ENCODE measurements at places on chromosomes 11 and 22. TPM values are rescaled to one million over a fixed set of nuclear protein-coding genes. Genes with fewer than 3 reads are reported as not detected.

GRCh38 chr11:17767301-17767885 lies 32.8 kb downstream of the KCNC1 start:
- no peak for DNase-seq

DNA sequence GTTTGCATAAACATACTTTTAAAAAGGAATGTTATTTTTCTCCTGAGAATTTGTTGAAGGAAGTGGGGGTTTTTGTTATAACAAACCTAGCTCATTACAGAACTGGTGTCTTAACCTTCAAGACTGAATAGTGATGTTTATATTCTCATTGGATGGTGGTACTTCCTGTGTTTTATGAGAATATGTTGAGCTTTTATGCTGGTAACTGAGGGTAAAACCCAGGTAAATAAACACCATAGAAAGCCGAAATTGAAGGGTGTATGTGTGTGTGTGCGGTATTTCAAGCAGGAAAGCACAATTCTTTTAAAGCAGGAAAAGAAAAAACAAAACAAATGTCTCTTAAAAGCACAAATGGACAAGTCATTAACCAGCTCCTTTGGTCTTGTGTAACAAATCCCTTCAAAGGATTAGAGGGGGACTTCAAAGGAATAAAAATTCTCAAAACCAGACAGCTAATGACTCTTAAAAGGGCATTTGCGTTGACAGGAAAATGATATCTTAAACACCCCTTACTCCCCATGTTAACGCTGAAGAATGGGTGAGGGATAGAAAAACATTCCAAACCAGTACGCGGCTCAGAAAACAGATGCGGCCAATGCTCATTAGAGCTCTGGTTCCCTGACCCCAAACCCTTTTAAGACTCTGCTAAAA lies 23.8 kb downstream of the LMO2 start:
- DNase-seq = no peak

GRCh38 chr11:68528630-68529029 lies 68.1 kb downstream of the PPP6R3 start:
- no peak for DNase-seq

DNA sequence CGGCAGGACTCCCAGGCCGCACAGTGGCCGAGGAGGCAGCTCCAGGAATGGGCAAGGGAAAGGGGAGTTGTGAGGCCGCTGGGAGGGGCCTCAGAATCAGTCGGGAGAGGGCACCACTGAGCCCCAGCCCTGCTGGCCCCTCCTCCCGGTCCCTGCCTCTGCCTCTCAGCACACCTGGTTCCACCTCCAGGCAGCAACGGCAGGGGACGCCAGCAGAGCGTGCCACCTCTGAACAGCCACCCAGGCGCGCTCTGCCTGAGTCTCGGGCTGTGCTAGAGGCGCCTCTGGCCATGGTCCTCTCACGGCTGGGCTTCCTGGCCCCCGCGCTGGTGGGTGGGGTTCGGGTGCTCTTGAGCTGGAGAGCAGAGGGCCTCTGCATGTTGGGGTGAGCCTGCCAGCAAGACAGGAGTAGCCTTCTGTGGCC lies 33.0 kb downstream of the MOB2 start:
- no peak for DNase-seq

GRCh38 chr11:45817191-45817590 lies 12.2 kb downstream of the SLC35C1 start:
- no peak for DNase-seq

GRCh38 chr11:32830413-32830738 lies 649 bp downstream of the PRRG4 start:
- DNase-seq = peak; percentile 90

DNA sequence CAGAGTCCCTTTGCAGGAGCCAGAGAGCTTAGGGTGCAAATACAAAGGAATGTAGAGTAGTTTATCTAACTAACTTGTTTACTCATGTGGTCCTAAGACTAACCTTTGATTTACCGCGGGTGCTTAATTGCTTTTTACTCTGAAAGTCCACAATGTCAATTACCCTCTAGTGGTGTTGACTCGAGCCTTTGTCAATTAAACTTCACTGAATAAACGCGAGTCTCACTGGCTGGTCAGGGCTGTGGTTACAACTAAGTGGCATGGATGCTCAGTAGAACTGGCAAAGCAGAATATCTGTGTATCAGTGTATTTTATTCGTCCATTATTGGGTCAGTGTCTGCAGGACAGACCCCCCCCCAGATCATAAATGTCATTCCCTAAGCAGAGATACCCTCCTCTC lies 181.7 kb downstream of the OR4C45 start:
- DNase-seq = no peak

DNA sequence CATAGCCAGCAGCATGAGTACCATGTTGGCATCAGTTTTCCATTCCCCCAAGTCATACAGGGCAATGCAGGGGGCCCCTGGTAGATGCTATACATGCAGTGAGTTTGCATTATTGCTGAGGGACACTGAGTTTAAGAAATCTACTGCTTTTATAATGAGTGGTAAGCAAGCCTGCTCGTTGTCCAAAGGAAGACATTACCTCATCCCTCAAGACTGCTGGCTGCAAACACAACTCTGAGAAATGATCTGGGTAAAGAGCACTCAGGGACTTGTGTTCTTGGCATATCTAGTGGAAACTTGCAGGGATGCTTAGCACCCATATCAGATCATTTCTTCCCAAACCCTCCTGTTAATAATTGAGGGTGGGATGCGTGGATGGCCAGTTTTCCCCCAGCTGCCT lies 77.9 kb downstream of the CWC15 start:
- DNase-seq = no peak

- DNase-seq = peak; percentile 70
Observed at GRCh38 chr11:72781313-72782080, 12.3 kb downstream of the STARD10 start.

DNA sequence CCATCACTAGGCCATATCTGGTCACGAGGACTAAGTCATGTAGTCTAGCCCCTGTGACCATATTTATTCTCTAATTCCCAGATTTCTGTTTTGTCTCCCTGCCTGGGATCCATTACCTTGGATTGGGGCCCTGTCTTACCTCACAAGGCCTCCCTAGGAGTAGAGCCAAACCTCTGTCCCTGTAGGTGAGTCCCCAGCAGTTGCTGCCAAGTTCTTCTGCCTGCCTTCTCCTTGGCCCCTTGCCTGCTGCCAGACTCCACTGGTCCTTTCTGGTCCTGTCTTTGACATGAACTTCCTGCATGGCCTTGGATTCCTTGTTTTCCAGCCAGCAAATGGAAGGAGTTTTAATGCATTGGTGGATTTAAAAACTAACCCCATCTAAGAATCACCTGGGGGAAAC lies 35.6 kb upstream of the CADM1 start:
- DNase-seq = no peak

DNA sequence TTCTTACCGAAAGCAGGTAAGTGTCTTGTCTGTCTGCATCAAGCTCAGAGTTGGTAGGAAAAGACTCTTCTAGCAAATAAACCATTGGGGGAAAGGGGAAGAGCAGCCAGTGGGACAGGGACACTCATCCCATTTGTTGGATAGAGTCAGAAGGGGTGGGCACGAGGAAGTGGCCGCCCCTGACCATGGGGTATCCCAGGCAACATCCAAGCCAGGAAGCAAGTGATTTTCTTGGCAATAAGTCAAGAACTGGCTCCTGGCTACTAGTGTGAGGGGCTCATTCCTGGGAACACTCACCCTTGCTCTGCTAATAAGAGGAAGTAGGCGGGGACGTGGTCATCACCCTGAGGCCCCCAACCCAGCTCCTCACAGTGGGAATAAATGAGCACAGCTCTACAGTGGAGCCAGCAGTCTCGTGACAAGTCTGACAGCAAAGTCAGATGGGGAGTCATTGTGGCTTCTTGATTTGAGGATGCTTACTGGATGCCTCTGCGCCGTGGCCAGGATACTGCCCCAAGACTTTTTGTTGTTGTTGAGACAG lies 6.7 kb downstream of the SLC25A18 start:
- DNase-seq = peak; percentile 67

- DNase-seq = no peak
Observed at GRCh38 chr11:107957109-107957588, 28.9 kb downstream of the RAB39A start.

GRCh38 chr11:86120807-86121206 lies 51.9 kb upstream of the PICALM start:
- no peak for DNase-seq

DNA sequence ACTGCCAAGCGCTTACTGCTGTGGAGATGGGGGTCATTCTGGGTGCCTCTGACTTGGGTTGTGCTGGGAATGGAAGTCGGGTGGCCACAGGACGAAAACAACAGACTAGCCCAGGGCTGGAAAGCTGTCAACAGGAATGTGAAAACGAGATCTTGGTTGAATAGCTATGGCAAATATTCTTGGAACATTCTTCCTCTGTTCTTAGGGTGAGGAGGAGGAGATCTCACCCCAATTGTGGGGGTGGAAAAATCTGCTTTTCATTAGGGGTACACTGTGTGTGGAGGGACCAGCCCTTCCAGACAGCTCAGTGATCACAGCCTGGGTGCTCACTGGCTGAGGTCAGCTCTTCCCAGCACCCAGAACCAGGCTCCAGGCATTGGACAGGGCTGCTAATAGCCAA lies 52.0 kb upstream of the PRSS23 start:
- no peak for DNase-seq

TMEM191B gene
- total RNA-seq = 0.65 TPM

CNGA4 gene
- total RNA-seq = not detected

SCGB1C1 gene
- total RNA-seq = not detected

NAALAD2 gene
- 0.25 TPM for total RNA-seq

SMTNL1 gene
- total RNA-seq = not detected

MYOD1 gene
- total RNA-seq = not detected

SULT4A1 gene
- not detected for total RNA-seq
